ENCODE measurements at places on chromosomes 4 and X.

DNA sequence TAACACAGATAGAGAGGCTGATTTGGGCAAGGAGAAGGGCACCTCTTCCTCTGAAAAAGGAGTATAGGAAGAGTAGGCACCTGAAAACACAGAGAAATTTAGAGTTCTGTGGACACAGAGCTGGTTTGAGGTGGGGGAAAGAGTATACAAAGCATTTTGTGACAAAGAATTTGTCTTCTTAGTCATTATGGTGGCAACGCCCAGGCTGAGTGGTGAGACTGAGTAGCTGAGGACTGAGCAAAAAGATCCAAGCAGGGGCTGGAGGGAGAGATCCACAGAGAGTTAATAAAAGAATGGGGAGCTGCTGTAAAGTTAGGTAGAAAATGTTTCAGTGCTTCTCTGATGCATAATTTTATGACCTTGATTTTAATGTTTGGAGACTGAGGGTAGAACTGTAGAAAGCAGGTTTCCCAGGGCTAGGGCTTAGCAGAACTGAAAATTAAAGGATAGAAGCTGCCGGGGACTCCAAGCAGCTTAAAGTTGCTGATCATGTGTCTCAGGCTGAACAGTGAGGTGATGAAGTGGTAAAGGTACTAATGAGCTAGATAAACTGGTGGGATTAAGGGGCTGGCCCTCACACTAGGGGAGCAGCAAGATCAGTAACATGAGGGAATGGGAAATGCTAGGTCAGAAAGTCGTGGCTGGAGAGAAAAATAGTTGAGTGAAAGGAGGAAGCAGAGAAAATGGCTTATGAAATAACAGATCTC lies 118.9 kb downstream of the CEP44 start:
- DNase-seq: no peak

GRCh38 chrX:65679071-65679540 lies 11.7 kb downstream of the MSN start:
- no peak for DNase-seq

- no peak for DNase-seq
Observed at GRCh38 chr4:112374850-112375249, 77.7 kb downstream of the ALPK1 start.

- no peak for DNase-seq
Observed at GRCh38 chrX:11698702-11699101, 33.0 kb upstream of the ARHGAP6 start.

DNA sequence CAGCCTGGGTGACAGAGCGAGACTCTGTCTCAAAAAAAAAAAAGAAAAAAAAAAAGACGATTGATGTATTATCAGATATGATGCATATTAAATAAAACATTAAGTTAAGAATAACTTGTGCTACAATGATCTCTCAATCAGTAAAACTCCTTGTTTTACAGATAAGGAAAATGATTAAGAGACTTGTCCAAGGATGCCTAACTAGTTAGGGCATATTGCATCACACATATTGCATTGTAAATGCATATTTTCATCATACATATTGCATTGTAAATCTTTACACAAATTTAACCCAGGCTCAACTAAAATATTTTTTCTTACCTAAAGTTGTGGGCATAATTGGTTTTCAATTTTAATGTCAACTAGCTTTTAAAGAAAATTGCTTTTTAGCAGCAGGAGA lies 26.3 kb downstream of the TBCK start:
- DNase-seq: no peak

DNA sequence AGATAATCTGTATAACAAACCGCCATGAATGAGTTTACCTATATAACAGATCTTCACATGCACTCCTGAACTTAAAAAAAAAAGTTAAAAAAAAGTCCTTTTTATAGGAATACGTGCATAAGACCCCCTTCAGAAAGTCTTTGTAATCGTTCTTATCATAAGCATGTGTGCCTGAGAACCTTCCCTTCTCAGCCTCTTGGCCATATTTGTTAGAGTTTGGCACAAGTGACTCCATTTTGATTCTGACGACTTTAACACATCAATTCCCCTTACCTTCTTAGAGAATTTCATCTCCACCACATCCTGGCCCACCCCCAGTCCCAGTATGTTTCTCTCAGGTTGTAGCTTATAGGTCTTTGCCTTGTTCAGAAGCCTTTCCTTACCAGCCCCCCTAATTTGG lies 16.0 kb upstream of the ANXA5 start:
- DNase-seq: no peak

GRCh38 chrX:106286053-106286650 lies 118.0 kb downstream of the PWWP3B start:
- DNase-seq: no peak

Measured in activated CD4-positive, CD25-positive, alpha-beta regulatory T cell treated with anti-CD3 and anti-CD28 coated beads, Interleukin-2, amount 50 U/mL, for 72 hours (primary cell).